Activated gamma-delta T cell treated with Interleukin-2 at 50 U/mL for 16 hours (primary cell): ENCODE measurements at places on chromosomes 12 and 14.

DNA sequence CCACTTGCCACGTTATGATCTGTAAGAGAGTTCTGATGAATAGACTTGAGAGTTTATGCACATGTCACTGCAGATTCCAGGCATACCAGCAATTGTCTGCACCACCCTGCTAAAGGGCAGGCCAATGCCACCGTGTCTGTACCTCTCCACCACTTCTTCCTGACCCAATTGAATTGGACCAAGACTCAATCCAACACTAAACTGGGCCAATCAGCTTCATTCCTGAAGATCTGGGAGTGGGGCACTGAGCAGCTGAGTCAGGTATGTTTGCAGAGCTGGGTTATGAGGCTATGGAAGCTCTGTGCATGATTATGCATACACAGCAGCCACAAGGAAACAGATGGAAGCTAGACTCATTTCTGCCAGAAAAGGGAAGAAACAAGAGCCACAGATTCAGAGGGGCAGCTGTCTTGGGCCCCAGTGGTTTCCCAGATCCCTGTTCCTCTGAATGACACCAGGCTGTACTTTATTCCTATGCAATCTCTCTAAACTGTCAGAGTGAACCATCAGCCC is 28.0 kb downstream of the DAO start:
- no peak for DNase-seq

DNA sequence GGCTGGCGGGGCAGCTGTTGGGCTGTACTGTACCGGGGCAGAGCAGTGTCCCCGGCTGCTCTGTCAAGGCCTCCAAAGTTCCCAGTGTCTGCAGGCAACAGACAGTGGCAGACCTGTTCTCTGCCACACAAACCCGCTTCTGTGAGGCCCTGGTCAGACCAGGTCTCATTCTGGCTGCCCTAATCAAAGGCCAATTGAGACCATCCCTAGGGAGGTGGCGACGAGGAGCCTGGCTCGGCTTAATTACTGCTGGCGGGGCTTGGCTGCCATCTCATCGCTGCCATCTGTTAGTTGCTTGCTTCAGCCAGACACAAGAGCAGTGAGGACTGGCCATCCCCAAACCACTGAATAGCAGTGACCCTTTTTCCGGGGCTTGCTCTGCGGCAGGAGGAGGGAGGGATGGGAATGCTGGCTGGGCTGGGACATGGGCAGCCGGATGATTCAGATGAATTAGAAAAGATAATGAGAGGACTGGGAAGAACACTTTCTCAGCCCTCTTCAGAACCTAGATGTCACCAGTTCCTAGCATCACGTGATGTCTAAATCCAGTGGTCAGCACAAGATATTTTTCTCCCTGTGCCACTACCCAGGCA is 24.5 kb downstream of the ERG28 start:
- DNase-seq: no peak

DNA sequence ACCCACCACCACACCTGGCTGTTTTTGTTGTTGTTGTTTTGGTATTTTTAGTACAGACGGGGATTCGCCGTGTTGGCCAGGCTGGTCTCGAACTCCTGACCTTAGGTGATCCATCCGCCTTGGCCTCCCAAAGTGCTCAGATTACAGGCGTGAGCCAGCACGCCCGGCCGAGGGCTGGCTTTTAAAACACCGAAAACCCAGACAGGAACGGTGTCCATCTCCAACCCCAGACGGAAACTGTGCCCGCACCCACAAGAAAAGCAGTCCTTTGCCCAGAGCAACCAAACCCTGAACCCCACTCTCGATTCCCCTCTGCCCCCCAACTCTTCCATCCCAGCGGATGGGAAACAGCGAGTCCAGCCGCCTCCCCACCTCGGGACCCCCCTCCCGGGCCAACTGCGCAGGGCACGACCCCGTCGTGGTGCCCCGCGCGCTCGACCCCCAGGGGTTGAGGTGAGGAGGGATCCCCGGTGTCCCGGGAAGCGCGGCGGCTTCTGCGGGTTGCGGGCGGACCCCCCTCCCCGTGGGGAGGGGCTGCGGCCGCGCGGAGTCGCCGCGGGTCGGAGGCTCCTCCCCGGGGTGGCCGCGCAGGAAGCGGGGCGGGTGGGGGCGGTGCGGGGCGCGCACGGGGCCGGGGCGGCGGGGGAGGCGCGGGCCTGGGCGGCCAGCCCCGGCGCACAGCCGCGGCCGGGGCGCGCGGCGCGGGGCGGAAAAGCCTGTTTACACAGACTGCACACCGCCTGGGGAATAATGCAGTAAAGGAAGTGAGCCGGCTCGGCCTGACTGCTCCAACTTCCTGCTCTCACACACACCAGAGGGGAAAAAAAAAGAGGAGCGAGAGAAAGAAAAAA is at the start of gene ELK3:
Gene ELK3, plus strand, starts transcription at position 651 of the 851 bp plus-strand sequence.
- DNase-seq: peak; percentile 50

- no peak for DNase-seq
Observed at GRCh38 chr14:93974299-93974698, 2.1 kb downstream of the ASB2 start.

DNA sequence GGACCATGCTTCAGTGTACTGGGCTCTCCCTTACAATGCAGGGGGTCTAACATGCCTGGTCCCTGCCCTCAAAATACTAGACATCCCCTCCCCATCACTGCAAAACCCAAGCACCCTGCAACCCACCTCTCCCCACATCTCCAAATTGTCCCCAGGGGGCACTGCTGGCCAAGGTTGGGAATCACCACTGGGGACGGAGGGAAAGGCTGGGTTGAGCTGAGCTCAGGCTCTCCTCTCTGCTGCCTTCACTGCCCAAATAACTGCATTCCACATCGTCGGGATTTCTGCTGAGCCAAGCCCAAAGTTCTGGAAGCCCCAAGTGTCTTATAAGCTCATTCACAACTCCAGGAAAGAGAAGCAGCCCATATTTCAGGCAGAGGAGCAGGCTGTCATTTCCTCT is 69.6 kb downstream of the NT5DC3 start:
- DNase-seq: no peak

GRCh38 chr12:125314051-125314755 is 249.0 kb downstream of the AACS start:
- DNase-seq: no peak

- DNase-seq: no peak
Observed at GRCh38 chr12:70724444-70724843, 87.2 kb upstream of the PTPRB start.

DNA sequence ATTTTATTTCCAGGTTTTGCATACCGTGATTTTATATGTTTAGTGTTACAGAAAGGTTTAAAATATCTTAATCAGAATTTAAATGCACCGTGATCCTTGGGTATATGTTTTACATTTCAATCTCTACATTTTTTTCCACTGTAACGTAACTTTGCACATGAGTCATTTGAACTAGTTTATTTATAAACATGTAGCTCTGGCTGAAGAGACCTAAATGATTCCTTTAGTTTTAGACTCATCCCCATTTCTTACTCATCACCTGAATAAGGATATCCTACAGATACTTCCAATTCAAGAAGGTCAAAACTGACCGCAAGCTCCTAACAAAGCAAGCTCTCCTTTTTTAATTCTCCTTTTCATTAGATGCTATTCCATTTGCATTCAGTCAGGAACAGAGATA is 42.7 kb upstream of the SLC6A15 start:
- DNase-seq: no peak

DNA sequence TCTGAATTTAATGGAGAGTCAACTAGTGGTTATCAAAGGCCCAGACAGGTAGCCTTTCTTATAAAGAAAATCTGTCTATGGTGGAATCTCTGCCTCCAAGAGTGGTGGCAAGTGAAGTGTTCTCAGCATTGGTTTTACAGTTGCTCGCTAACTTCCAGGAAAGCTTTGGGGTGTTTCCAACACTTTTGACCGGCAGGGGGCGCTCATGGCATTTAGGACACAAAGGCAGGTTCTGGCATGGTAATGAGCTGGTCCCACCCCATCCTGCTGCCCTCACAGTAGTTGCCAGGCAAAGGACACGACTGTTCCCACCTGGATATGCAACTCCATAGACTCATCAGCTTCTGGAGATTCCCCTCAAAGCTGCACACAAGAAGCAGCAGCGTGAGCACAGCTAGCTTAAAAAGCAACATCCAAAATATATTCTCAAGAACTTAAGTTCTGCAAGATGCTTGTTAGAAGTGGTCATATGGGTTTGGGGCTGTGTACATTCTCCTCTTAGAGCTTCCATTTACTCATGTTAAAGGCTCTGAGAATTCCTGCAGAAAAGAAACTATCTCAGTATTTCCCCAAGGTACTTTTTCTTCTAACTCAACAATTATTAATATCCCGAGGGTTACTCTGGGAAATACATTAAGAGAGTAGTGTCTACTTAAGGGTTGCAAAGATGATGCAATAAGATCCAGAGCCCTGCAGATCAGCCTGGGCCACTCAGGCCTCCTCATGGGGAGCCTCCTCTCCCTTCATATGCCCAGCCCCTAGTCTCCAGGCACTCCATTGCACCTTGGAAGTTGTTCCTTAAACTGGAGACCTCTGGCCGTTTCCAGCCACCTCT is 14.8 kb downstream of the PROX2 start:
- DNase-seq: peak; percentile 96
